CD4-positive, alpha-beta T cell treated with Interleukin-6 at 100 ng/mL for 8 hours (primary cell): ENCODE measurements at places on chromosomes 4 and X.

DNA sequence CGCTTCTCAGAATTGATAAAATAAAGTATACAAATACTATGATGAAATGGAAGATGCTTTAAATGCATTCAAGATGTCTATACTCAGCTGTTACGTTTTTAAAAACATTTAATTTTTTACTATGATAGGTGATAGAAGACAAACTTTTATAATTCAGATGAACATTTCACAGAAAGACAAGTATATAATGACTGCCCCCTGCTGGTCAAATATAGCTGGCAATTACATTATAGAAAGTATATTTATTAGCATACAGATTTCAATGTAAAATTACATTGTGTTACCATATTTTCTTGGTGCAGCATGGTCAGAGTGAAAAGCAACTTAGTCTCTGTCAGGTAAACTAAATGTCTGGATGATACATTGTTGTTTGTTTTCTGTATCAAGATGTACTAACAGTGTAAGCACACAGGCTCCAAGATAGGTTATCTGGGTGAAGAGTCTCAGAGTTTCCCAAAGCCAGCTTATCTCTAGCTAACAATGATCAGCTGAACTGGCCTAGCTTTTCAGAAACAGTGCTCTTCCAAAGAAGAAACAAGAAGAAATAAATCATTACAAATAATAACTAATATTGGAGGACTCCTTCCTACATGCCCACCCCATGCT is 54.1 kb downstream of the SRPX start:
- peak; percentile 3 for DNase-seq

DNA sequence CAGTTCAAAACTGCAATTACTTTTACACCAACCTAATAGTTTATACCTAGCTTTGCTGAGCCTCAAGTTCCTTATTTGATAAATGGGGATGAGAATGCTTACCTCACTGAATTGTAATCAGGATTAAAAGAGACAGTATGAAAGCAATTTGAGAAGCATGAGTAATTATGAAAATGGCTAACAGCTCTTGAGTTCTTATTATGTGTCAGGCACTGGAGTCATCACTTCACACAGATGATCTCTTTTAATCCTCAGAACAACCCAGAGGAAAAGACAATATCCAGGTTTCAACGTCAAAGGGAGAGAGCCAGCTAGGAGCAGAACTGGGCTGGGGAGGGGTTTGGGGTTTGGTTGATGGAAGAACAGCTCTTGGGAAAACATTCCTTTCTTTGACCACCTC is 221.0 kb upstream of the NWD2 start:
- DNase-seq, result no peak

DNA sequence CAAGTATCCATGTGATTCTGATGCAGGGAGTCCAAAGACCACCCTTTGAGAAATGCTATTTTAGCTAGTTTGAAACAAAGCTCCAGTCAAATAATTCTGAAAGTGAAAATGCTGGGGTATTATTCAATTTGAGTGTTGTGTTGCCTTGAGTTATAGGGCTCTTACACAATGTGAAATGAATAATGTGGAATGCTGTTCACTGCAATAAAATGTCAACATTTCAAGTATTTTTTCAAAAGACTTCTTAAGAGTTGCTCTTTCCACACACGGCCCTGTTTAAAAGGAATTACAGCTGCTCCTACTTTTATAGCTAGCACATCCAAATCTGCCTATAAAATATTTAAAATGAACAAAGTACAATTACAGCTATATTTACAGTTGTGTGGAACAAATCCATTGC is 27.5 kb upstream of the PLS3 start:
- no peak for DNase-seq

DNA sequence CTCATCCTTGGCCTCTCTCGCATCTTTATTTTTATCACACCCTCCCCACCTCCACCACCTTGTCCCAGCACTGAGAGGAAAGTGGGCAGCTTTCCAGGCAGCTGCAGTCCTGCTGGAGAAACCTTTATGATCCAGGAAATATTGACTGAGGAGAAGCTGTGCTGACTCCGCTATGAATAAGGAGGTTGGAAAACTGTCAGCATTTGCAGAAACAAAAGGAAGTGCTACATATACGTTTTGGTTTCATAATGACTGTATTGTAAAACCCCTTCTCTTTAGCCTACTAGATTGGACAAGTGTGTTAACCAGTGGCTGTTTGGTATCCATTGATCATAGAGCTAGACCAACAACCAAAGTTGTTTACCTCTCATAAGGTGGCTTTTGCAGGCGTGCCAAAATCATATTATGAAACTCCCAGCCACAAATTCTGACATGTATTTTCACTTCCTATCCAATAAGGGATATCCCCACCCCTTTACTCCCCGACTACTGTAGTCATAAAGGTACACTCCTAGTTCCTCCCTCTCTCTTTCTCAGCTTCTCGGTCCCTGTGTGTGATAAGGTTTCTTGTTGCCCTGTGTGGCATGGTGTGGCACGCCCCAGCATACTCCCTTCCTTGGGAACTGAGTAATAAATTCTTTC is 88.4 kb downstream of the GPR143 start:
- no peak for DNase-seq

DNA sequence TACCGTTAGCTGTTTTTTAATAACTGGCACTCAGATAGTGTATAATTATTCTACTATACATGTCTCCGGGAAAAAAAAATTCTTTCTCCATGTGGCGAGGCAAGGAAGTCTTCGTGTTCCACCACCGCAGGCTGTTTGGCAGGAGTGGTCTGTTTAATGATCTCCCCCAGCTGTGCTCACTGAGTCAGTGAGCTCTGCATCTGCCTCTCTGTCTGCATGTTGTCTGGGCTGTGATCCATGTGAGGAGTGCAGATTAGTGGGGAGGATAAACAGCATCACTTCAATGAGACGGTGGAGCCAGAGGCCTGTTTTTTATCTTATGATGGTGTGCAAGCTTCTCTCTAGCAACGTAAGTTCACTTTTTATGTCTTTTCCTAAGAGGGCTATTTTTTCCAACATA is 69.8 kb downstream of the RPS3A start:
- DNase-seq, result no peak

- DNase-seq, result peak; percentile 5
Measured at GRCh38 chr4:118224243-118224829, 128.5 kb downstream of the PRSS12 start.

DNA sequence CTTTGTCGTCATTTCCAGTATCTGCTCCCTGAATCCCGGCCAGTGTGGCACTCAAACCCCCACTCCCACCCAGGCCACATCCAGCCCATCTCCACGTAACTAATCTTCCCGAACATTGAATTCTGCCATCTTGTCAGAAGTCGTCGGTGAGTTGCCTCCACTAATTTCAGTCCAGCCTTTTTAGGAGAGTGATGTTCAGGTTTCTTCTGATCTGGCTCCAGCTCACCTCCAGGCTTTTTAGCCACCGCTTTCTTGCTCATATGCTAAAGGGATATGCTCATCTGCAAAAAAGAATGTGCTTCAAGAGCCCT is 1.3 kb downstream of the TMEM165 start:
- DNase-seq, result no peak

GRCh38 chr4:8331575-8331955 is 62.0 kb downstream of the HTRA3 start:
- DNase-seq, result no peak

- DNase-seq, result no peak
Measured at GRCh38 chrX:134761788-134762187, 103.5 kb upstream of the PLAC1 start.

GRCh38 chr4:43276321-43276720 is 383.8 kb downstream of the GRXCR1 start:
- no peak for DNase-seq

GRCh38 chr4:168618577-168619265 is 121.9 kb downstream of the PALLD start:
- DNase-seq, result no peak

GRCh38 chrX:40581336-40581920 is 658 bp downstream of the ATP6AP2 start:
- DNase-seq, result no peak

DNA sequence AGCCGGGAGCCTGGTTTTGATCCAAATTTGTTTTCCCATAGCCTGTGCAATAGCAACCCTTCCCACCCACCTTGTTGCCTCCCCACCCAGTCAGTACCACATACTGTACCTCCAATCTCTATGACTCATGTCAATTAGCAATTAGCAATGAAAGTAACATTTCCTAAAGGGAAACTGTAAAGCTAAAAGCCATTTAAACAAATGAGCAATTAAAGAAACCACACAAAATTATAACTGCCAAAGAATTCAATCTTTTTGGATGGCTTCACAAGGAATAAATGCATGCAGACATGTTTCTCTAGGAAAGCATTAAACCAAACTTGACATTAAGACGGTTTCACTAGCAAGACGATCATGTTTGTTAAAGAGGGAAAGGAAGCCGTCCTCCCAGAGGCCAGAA is 169.0 kb upstream of the MAP3K15 start:
- DNase-seq, result no peak

DNA sequence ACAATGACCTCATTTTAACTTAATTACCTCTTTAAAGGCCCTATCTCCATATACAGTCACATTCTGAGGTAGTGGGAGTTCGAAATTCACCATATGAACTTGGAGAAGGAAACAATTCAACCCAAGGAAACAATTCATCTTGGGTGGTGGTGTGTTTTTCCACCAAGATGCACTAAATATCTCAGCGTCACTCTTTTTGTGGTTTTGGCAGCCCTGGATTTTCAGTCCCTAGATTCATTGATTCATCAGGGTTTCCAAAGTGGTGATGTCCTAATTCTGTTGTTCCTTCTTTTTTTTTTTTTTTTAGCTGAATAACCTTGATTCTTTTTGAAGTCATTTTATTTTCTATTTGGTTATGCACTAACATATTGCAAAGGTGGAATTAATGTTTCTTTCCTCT is 162.6 kb upstream of the RAPGEF2 start:
- no peak for DNase-seq

DNA sequence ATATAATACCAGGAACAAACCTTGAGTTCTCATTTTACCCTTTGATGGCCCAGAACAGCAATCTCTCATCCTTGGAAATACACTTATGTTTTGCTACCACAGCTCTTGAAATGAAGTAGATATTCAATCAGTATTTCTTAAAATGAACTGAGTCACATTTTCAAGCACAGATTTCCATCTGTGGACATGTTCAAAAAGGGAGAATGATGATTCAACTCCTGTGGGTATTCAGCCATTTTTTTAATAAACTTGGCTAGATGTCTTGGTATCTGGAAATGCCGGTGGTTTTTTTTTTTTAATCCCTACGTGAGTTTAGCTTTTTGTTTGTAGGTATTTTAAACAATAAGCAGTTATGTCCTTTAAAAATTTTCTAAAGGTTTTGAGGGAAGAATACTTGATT is 64.2 kb upstream of the TRPC5OS start:
- DNase-seq, result no peak

- no peak for DNase-seq
Measured at GRCh38 chr4:39134683-39135306, 47.5 kb upstream of the WDR19 start.
